ENCODE measurements at places on chromosomes 7 and 10. TPM values are rescaled to one million over a fixed set of nuclear protein-coding genes. Genes with fewer than 3 reads are reported as not detected.

BTAF1 gene
- total RNA-seq: 6.2 TPM

INMT gene
- not detected for total RNA-seq

PON3 gene
- 27.0 TPM for total RNA-seq

RNF32 gene
- 0.87 TPM for total RNA-seq

CYP3A4 gene
- not detected for total RNA-seq

GCK gene
- not detected for total RNA-seq

LRRC18 gene
- not detected for total RNA-seq

Data from A549 treated with RU486 at 1 μM for 4 hours (cell line).